Lower leg skin (tissue), 4 donors: ENCODE measurements at places on chromosomes 6 and 20.

GRCh38 chr6:169795196-169795595, 43.8 kb downstream of the ERMARD start:
- no peak for DNase-seq

DNA sequence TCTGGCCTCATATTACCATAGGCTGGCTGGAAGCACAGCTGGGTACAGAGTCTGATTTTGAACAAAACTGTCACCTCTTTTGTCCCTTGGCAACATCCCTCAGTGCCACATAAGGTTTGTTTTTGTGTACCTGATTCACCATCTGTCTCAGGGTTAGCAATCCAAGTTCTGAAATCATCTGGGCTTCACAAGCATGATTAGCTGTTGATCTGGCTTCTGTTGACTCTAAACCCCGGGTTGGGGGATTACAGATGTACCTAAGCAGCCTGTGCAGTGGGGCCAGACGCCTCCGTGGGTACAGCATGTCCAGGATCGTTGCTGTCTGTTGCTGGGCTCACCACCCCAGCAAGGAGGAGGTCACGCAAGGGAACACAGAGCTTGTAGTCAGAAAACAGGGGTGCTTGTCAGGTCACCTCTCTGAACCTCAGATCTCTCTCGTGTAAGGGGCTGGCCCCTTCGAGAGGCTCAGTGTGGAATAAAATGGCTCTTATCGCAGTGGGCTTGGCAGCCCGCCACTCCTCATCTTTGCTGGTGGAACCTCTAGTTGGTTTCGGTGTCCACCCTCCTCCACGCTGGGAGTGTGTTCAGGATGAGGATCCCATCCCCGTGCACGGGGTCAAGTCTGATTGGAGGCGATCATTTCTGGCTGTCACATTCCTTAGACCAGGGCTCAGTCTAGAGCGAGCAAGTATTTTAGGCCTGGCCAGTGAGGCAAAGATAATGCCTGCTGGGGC, 39.2 kb upstream of the ZNF831 start:
- DNase-seq, result peak; percentile 85

DNA sequence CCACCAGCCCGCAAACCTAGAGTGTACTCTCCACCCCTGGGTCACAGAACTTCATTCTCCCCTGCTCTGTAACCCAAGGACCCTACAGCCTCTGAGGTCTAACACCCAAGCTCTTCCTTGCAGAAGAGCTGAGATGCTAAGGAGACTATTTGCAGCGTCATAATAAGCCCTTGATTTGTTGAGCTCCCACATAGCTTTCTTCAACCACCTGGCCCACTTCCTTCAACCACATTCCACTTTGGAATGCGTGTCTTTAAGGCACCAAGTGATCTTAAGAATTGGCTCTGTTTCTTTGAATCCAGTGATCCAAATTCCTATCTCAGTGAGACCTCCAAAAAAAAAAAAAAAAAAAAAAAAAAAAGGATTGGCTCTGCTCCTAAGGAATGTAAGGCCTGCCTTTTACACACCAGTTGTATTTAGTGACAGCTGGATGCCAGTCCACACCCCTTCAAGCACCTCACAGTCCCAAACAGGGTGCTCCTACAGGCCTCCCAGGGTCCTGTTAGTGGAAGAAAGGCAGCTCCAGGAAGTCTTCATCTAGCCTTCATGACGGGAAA, 106.2 kb downstream of the UBE3D start:
- no peak for DNase-seq

GRCh38 chr6:151617539-151617938, 123.7 kb downstream of the CCDC170 start:
- DNase-seq, result no peak

GRCh38 chr20:8414586-8415274, 282.7 kb downstream of the PLCB1 start:
- DNase-seq, result no peak

DNA sequence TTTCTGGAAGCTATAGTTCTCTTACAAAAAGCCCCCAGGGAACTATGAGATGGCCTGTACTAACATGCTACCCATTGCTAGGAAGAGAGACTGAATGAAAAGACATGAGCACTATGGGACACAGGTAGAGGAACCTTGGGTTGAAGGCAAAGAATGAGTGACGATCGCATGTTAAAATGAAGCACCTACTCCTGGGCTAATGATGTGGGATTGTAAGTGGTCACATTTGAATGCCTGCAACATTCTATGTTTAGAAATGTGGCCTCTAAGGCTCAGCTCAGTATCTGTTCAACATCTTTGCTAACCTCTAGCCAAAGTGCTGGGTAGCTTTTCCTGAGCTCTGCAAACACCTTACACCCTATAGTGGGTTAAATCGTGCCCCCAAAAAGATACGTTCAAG, 5.2 kb upstream of the ZC3H12D start:
- no peak for DNase-seq

GRCh38 chr20:59342023-59342957, 41.9 kb downstream of the EDN3 start:
- DNase-seq, result no peak

DNA sequence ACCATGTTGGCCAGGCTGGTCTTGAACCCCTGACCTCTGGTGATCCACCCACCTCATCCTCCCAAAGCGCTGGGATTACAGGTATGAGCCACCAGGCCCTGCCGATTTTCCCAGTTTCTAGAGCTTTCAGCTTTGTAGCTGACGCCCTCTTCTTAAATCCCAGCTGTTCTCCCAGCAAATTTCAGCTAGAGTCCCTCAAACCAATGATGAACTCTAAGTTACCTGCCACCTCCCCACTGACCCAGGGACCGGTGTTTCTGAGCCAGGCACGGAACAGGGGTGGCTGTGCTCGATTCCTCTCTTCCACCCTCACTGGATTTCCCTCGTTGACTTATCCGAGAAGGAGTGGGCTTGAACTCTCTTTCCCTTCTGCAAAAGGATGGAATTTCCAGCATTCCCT, 39.1 kb downstream of the SUN5 start:
- DNase-seq, result peak; percentile 2

DNA sequence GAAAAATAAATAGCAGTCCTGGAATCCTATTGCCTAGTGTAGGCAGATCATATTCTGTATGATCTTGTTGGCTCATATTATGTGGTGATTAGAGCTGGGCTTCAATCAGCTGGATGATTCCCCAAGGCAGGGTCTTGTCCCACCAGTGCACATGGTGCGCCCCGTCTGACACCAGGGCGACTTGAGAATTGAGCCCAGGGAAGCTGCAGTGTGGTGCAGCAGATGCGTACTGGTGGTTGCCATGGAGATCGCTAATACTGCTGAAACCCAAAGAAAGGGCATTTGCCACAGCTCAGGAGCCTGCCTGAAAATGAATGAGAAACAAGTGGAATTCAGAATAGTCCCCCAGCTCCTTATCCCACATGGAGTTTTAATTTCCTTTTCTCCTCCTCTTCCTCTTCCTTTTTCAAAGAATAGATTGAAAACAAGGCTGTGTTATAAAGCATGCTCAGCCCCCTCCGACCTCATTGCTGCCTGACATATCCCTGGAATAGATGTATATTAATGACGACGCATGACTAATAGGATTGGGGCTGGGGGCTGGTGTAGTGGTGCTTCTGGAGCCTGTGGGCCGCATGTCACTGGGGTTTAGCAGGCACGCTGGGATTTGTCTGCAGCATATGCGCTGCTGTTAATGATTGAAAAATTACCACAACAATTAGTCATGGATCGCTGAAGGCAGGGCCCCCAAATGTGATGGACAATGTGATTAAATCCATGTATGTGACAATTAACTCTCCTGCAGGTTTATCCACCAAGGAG, 210.5 kb downstream of the FARS2 start:
- DNase-seq, result no peak

GRCh38 chr6:134253681-134254080, 64.2 kb downstream of the SGK1 start:
- DNase-seq, result no peak

- peak; percentile 81 for DNase-seq
These were observed 3.3 kb downstream of the C20orf202 start for GRCh38 chr20:1206366-1207148.

GRCh38 chr20:37407573-37408002, 61.6 kb downstream of the SRC start:
- no peak for DNase-seq

DNA sequence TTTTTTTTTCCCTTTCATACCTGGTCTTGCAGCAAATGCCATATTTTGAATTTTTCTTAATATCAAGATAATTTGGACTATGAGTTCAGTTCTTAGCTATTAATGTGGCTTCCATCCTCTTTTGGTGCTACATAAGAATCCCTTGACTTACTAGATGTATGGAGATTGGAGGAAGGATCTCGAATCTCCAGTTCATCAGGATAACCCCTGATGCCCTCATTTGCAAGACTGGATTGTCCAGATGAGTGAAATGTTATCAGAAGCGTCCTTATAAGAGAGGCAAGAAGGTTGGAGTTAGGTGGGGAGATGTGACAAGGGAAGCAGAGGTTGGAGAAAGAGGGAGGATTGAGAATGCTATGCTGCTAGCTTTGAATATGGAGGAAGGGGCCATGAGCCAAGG, 499.6 kb upstream of the SYNCRIP start:
- no peak for DNase-seq

- no peak for DNase-seq
These were observed 2.3 kb downstream of the TOX2 start for GRCh38 chr20:43916881-43917371.

DNA sequence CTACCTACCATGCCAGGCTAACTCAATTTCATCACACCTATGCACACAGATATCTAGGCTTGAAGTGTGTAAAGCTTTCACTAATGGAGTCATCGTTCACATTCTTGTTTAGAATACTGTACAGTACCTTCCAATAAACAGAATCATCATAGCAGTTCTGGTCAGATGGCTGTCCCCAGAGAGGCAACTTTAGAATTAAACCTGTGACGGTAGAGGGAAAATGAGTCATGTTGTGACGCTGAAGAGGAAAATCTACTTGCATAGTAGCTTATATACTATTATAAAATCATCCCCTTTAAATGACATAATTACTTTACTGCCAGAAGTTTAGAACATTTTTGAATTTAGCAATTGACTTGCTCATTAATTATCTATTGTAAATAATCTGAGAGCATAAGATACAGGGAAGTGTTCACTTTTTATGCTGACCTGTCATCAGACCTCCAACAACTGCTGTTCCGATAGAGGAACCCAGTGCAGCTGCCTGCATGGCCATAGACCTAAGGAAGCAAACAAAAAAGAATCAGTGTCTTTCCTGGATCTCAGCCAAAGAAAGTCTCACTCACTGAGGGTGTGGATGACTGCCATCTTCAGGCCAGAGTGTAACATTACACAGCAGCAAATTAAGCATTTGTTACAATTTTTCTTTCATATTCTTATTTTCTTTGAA, 29.8 kb downstream of the RHAG start:
- DNase-seq, result no peak

DNA sequence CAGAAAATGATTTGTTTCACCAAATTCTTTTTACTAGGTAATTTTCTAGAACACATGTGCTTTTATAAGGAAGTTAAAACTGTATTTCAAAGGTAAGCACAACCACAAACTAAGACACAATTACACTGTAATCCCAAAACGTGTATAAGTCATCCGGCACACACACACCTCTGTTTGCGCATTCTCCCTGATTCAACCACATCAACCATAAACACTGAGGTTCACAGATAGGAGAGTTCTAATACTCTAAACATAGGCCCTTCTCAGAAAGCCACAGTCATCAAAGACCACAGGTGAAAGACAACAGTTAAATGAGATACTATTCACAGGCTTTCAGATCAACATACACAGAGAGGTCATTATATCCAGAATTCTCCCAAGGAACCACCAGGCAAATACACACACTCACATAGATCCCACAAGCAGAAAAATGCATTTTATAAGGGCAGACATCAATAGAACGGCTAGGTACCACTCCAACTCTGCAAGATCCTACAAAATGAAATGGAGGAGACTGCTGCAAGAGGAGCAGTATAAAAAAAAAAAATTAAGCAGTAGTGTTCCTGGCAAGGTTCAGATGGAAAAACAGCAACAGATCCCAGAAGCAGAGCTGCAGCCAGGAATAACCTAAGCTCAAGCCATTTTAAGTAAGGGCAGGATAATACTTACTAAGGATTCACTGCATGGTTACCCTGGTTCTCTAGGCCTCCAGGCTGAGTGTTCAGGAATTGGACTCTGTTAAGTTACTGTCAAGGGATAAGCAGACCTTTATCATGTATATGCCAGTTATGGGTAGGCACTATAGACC, 6.6 kb upstream of the FBXO9 start:
- no peak for DNase-seq

- DNase-seq, result no peak
These were observed 191.8 kb upstream of the LRFN2 start for GRCh38 chr6:40778918-40779317.

- no peak for DNase-seq
These were observed 48.8 kb downstream of the PRL start for GRCh38 chr6:22247916-22248482.

DNA sequence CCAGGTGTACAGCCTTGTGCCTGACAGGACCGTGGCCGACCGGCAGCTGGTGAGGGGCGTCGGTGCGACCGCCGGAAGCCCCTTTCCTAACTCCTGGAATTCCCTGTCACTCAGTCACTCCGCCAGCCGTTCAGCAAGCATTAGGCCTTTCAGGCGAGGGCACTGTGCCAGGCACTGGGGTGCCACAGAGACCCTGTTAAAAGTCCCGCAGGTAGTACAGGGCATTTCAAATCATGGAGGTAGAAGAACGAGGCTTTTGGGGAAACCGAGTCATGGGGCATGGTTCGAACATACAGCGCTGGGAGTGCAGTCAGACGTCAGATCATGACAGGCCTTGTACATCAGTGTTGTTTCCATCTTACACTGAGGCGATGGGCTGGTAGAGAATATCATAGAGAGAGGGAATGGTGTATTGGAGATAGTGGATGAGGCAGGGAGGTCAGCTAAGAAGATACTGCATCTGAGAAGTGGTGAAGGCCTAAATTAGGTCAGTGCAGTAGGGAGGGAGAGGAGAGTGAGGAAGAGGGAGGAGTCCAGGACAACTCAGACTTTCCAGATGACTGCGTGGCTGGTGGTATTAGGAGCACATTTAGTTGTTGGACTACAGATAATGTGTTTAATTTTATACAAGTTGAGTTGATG, 892 bp upstream of the DXO start:
- no peak for DNase-seq

DNA sequence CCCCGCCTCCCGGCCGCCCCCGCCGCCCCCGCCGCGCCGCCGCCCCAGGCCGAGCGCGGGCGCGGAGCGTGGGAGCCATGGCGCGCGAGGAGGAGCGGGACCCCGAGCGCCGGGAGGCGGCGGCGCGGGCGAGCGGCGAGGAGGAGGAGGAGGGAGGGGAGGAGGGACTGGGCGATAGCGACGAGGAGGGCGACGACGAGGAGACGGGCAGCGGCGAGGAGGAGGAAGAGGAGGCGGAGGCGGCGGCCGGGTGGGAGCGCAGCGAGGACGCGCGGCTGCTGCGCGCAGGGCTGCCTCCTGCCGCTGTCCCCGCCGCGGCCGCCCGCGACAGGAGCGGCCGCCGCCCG, at the start of gene SLC24A3:
TSS of gene SLC24A3 (plus strand) at position 174 of the 347 bp plus-strand sequence.
- DNase-seq, result no peak

GRCh38 chr6:20173833-20174792, 38.2 kb downstream of the MBOAT1 start:
- no peak for DNase-seq
